ENCODE measurements at places on chromosomes 12 and 14.

GRCh38 chr14:76024211-76024907 is 38.8 kb downstream of the IFT43 start:
- DNase-seq: no peak

DNA sequence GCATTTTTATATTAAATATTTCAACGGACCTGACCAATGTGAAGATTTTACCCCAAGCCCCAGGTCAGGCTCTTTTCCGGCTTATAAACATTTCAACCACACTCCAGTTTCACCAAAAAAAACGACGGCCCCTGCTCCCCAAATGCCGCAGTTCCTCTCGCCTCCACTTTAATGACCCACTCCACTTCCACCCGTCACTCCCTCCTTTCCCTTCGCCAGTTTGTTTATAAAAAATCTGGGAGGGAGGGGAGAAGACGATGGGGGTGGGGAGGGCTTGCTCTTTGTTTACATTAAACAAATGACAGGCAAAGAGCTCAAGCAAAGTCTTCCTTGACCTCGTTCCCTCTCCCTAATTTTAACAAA is 5.4 kb downstream of the SIX6 start:
- no peak for DNase-seq

DNA sequence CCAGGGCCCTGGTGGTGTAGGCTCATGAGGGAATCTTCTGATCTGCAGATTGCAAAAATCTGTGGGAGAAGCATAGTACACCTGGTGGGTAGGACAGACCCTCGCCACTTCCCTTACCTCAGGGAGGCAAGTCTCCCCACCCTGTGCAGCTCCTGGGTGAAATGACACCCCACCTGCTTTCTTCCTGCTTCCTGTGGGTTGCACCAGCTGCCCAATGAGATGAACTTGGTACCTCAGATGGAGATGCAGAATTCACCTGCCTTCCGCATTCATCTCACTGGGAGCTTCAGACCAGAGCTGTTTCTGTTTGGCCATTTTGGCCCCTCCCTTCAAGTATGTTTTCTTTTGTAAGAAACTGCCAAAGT is 4.7 kb downstream of the CLEC2D start:
- DNase-seq: no peak

- DNase-seq: peak; percentile 26
Observed at GRCh38 chr12:69994724-69995173, 169.7 kb downstream of the MYRFL start.

GRCh38 chr14:88129306-88130056 is 124.5 kb downstream of the GPR65 start:
- no peak for DNase-seq

- DNase-seq: no peak
Observed at GRCh38 chr14:81385419-81385818, 14.7 kb downstream of the STON2 start.

DNA sequence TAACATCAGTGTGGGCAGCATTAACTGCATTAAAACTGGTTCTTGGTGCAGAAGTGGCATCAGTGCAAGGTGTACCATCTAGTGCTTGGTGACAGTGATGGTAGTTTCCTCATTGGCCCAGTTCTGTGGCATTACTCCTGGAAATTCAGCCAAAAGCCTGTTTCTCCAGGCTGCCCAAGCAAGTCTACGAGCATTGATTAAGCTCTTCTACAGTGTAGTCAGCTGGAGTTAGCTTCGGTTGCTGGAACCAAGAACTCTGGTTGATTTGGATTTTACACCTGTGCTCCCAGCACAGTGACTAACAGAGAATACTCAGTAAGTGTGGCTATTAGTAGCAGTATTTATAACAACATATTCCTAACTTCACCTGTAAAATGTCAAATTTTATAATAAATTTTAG is 84.9 kb upstream of the ZDHHC17 start:
- DNase-seq: no peak
